ENCODE measurements at places on chromosomes 3 and 15.

GRCh38 chr15:71748293-71748718 is 62.0 kb upstream of the NR2E3 start:
- no peak for DNase-seq

DNA sequence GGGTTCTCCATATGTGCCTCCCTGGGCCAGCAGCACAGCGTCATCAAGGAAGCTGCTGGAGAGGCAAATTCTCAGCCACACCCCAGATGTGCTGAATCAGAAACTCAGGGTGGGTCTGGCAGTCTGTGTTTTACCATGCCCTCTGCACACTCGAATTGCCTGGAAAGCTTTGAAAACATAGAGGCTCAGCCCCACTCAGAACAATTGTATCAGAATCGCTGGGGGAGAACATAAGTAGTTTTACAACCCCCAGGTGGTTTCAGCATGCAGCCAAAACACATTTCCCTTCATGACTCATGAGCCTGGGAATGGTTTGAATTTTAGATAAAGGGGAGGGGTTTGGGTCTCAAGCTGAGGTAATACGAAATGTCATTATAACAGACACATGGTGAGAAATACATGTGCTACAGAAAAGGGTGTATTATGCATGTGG is 9.6 kb downstream of the TGM4 start:
- no peak for DNase-seq

DNA sequence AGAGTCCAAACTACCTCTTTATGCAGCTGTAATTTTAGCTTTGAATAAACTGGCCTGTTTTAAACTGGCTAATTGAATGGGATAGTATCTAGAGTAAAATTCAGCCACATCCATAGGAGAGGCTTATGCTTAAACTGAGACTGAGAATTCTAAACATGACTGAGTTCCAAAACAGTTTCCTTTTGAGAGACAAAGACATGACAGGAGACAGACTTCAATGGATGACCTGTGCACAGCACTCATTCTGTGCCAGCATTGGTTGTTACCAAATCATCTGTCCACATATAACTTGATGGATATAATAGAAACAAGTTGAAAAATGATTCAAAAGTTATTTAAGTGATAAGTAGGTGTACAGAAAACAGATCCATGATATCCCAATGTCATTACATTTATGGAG is 20.9 kb downstream of the IL12A start:
- DNase-seq: no peak

GRCh38 chr3:53009826-53010539 is 35.9 kb downstream of the SFMBT1 start:
- no peak for DNase-seq

- no peak for DNase-seq
Observed at GRCh38 chr3:111738238-111738637, 120.8 kb upstream of the PHLDB2 start.

DNA sequence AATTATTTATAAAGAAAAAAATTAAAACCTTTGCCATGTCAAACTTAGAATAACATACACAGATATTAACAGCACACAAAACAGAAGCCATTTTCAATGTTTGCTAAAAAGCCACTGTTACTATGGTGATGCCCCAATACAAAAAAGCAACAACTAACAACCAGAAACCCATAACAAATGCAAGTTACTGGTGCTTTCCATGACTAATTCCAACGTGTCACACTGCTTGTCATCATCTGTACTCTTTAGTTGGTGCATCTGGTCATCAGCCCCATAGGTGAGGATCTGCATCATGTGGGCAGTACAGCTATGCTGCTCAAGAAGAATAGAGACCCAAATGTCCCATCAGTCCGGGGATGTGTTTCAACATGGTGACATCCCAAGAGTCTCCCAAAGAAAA is 52.8 kb downstream of the ATP8B4 start:
- no peak for DNase-seq

- DNase-seq: no peak
Observed at GRCh38 chr3:30659270-30660130, 53.1 kb downstream of the TGFBR2 start.

GRCh38 chr3:192063570-192063969 is 602.6 kb downstream of the PYDC2 start:
- DNase-seq: no peak

DNA sequence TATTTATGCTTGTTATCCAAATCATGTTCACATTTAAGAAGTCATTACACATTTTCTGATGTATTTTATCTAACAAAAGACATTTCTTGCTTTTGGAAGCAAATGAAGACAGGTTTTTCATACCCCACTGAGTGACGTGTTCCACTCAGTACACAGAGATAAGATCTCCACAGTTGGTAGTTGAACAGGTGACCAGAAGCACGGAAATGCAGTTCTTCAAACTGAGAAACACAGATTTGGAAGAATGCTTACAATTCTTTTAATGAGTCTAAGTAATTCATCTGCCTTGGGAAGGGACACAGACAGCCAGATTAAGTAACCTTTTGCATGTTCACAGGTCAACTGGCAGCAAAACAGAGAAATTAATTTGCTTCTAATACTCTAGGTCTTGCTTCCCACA is 23.1 kb downstream of the PTX3 start:
- DNase-seq: no peak

DNA sequence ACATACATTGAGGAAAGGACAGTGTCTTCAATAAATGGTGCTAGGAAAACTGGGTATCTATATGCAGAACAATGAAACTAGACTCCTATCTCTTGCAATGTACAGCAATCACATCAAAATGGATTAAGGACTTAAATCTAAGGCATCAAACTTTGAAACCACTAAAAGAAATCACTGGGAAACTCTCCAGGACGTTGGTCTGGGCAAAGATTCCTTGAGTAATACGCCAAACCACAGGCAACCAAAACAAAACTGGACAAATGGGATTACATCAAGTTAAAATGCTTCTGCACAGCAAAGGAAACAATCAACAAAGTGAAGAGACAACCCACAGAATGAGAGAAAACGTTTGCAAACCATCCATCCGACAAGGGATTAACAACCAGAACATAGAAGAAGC is 14.5 kb downstream of the LAMP3 start:
- DNase-seq: no peak

GRCh38 chr3:141386611-141387111 is 18.4 kb downstream of the ZBTB38 start:
- DNase-seq: no peak

DNA sequence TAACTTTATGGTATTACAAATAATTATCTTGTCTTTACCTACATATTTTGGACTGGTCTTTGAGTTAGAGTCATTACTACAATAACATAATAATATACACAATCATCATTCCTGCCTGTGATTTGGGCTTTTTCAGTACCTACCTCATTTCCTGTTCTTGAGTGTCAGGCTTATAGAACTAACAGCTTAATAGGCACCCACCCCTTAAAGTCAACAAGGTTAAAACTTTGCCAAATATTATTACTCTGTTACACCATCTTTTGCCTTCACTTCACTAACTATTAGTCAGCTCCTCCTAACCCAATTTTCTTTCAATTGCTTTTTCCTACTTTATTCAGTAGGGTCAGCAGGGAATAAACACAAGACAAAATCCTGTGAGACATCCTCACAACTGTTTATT is 488.7 kb upstream of the AGTR1 start:
- DNase-seq: no peak

GRCh38 chr3:149013726-149014125 is 22.4 kb downstream of the GYG1 start:
- no peak for DNase-seq

DNA sequence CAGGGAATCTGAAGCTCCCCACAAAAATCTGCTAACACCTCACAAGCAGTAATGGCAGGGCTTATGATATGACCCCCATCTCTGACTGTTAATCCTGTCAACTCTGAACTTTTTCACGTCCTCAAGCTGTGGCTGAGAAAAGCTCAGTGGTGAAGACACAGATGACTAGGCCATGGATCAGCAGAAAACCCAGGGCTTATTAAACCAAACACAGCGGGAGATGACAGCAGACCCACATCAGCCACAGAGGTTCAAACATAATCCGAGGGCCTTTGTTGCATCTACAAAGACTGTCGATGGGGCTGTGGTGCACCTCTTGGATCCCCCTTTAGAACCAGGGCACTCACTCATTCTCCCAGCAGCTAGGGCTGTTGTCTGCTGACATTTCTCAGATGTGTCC is 50.4 kb downstream of the GLB1 start:
- DNase-seq: no peak

DNA sequence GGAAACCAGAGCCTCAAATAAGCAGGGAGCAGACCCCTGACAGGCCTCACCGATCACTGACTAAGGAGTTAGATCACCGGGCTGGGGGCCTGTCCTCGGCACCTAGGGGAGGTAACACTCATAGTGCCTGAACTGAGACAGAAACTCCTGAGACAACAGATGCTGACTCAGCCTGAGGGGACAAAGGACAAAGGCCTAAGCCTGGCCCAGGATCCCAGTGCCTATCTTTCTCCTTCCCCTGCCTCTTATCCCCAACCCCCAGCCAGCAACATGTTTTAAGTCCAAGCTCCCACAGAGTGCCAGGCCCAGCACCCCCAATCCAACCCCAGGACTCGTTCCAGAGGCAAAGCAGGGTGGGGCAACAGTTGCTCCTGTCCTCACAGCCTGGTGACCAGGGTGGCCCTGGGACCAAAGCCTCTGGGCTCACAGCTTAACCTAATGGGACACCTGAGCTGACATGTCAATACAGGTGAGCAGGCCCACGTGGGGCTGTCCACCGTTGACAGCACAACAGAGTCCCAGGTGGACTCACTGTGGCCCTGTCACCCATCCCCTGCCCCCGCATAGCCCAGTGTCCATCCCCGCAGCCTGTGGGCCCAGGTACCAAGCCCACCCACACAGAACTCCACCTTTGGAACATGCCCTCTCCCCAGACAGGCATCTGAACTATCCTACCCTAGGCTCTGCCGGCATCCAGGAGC is 37.4 kb downstream of the ADCY5 start:
- DNase-seq: no peak

DNA sequence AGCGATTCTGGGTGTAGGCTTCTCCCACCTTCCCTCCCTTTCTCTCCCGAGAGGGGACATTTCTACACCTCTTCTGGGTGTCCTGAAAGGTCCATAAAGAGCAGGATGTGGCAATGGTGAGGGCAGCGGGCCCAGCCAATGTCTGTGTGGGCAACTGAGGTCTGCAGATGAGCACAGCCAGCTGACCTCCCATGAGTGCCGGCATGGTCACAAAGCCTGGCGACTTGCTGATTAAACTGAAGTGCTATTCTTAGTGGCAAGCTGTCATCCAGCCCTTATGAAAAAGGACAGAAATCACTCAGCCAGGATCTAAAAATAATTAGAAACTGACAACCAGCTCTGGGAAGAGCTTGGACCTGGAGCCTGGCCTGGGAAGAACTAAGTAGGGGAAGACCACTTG is 124.3 kb upstream of the RGMA start:
- DNase-seq: no peak

DNA sequence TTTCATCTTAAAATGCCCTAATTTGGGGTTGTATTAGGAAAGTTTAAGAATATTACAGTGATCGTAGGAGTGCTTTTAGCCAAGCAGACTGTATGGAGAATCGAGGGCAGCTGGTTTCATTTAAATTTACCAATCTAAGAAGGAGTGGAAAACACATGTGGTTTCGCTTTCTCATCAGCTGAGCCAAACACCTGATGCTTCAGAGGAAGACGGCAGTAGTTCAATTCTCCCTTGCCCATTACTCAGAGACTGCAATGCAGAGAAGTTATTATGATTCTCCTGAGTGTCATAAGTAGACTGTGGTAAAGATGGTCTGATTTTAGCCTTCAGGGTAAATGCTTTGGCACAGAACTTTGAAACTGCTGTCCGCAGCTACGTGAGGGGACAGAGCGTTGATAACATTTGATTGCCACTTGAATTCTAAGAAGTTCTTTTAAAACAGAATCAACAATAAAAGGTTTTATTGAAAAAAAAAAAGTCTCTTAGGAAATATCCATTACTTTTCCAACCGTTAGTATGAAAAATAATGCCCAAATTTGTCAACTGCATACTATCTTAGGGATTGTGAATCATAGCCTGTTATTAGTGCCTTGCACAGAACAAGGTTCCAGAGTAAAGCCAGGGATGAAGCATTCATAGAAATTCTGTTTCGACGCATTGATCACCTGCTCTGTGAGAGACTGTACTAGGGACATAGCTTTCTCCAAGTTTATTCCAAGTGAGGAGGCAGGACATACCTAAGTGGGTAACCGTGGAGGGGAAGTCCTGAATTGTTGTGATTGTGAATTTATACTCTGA is 25.6 kb downstream of the LYSMD4 start:
- no peak for DNase-seq

DNA sequence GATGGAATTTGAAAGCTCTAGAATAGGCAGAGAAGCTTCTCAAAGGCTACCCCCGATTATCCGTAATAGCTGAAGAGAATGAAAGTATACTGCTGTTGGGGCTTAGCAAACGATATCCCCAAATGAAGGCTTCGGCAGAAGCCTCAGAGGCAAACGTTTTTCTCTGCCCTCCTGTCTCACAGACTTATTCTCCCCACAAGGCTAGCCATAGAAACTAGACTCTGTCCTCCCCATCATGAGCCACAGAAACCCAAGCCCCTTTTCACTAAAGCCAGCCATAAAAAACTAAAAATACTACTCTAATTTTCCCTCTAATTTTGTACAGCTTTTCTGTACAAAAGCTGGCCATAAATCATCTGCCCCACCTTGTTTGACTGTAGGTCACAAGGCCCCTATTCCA is 413.4 kb upstream of the CFAP20DC start:
- no peak for DNase-seq

DNA sequence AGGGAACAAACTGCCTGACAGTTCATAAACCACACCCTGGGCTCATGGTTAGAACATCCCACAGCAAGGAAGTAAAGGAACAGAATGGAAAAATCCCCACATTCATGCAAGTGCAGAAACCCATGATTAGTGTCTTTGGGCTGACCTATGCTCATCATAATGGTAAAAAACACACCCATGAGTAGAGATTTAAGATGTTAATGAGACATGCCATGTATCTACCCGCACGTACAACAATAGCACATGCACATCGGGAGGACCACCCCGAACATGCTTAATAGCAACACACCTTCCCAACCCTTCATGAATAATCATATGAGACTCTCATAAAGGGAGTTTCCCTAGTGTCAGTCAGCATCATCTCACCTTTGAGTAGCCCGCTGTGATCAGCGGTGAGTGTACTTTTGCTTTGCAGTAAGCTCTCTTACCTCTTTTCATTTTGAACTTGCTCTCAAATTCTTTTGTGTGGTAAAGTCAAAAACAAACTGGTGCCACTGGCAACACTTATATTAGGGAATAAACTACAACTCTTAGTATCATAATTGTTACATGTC is 23.2 kb downstream of the ZBED2 start:
- peak; percentile 27 for DNase-seq

- no peak for DNase-seq
Observed at GRCh38 chr3:123367467-123368154, 81.3 kb downstream of the ADCY5 start.

DNA sequence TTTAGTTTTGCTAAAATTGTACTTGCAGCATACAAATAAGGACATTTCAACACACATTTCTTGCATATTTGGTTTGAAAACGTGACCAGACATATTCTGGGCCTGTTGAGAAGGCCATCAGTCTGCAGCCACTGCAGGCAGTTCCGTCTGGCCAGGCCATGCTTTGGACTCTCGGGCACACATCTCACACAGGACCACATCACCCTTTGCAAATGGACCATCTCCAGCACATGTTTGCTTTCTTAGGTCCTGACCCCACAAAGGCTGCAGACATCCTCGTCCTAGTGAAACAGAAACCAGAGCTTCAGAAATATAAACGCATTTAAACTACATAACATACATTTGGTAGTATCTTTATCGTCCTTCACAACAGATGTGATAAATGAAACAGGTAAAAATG is 24.1 kb downstream of the GABRA5 start:
- no peak for DNase-seq

- no peak for DNase-seq
Observed at GRCh38 chr15:87818756-87819155, 437.8 kb downstream of the NTRK3 start.
